ENCODE measurements at places on chromosomes 6 and 20.

- peak; percentile 96 for DNase-seq
Measured at GRCh38 chr6:89999154-89999553, 104.9 kb downstream of the GJA10 start.

DNA sequence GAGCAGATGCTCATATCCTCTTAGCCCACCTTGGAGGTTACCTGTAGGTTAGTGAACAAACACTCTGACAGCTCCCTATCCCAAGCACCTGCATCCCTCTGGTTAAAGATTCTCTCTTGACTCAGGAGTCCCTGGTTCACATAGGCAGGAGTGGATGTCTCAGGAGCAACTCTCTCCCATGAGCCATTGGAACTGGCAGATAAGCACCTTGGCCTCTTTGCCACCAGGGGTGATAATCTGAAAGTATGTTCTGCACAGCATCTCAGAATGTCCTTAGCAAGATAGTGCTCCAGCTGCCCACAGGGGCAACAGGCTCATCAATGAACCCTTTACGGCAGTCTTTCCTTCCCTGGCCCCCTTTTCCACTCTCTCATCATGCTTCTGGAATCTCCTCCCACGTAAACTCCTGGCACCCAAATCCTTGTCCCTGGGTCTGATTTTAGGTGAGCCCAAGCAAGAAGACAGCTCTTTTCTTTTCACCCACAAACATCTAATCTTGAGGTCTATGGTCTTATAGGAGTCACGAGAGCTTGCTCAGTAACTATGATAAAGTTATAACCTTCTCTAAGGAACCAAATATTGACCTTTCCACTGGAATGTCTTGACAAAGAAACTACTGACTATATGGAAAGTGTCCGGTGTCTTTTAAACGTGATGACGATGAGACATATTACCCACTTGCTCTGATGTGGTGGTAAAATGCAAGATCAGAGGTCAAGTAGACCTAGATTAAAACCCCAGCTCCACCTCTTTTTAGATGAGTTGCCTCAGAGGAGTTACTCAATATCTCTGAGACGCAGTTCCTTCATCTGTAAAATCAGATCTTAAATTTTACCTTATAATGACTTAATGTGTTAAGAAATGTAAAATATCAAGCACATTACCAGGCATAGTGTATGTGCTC, 39.8 kb upstream of the ISM1 start:
- DNase-seq, result no peak

DNA sequence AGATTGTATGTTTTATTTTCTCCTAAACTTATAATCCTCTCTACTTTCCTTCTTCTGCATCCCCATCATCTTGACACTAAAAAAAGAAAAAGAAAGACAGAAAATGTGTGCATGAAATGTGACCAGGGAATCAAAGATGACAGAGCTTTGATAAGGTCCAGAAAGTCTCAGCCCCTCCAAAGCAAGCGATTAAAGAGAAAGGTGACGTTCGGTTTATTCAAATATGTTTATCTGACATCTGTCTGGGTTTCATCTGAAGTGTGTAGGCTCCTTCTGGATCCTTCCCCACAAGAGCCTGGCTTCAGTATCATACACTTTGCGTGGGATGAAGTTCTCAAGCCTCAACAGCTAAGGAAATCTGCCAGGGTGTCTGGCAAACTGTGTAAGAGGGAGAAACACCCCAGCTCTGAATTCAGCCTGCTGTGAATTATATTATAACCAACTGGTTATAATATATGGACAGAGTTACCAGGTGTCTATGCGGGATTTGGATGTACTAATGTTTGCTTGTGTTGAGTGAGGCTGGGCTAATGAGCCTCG, 263.0 kb downstream of the ZNF217 start:
- peak; percentile 5 for DNase-seq

DNA sequence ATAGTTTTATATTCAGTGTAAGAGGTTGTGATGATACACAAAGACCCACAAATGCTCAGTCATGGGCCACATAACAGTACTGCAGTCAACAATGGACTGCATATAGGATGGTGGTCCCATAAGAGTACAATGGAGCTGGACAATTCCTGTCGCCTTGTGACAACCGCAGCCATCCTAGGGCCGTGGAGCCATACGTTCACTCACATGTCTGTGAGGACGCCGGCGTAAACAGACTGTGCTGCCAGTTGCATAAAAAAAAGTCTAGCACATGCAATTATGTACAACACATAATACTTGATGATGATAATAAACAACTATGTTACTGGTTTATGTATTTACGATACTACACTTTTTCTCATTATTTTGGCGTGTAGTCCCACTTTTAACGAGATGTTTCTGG, 30.9 kb downstream of the BFSP1 start:
- no peak for DNase-seq

- peak; percentile 28 for DNase-seq
Measured at GRCh38 chr20:57582432-57583288, 21.8 kb downstream of the PCK1 start.

DNA sequence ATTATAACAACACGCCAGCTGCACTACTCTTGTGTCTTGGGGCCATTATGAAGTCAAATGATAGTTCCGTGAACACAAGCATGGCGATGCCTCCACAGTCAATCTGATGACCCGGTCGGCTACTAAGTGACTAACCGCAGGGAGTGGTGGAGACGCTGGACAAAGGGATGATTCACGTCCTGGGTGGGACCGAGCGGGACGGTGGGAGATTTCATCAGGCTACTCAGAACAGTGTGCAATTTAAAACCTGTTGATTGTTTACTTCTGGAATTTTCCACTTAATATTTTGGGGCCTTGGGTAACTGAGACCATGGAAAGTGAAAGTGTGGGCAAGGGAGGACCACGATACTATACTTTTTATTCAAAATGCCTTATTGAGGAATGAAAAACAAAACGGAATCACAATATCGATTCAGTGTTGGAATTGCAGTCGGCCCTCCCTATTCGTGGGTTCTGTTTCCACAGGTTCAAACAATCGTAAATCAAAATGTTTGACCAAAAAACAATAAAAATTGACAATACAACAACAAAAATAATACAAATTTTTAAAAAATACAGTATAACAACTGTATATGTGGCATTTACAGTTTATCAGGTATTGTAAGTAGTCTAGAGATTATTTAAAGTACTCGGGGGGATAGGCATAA, 66.5 kb downstream of the MYLK4 start:
- no peak for DNase-seq

GRCh38 chr20:33899106-33899505, 88.0 kb downstream of the CHMP4B start:
- DNase-seq, result no peak

DNA sequence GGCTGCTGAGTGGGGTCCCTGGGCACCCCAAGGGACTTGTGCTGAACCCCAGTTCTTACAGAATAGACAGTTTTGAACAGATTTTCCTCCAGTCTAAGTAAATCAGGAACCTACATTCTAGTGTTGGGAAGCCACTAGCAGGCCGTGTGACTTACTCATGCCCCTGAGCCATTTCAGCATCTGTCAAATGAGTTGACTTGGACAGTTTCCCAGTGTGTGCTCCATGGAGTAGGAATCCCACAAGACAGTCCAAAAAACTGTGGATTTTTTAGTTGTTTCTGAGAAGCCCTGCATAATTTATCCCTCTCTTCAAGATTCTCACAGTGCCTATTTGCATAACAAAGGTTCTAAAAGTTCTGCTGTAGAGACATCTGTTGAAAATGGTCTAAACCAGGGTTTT, 2.1 kb downstream of the GABRR2 start:
- DNase-seq, result peak; percentile 6

DNA sequence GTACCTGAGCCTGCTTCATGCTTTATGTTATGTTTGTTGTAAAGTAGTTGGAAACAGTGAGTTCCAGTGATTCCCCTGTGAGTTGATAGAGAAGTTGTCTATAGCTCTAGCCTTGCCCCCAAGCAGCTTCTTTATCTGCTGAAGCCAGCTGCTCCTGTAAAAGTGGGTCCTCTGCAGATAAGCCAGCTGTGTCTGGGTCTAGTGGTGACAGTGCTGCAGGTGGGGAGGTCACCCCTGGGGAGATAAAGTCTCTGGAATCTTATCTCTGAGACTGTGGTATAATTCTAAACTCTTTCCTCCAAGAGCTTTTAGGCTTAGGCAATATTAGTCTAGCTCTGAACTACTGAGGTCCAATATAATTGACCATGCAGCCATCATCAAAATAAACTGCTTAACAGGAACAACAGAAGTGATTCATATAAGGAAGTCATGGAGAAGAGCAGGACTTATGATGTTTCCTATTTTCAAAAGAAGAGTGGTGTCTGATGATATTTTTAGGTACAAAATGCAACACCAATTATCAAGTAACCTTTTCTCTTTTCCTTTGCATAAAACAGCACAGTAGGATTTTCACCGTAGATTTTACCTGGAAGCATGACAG, 44.2 kb upstream of the TMEM217 start:
- DNase-seq, result no peak
